ENCODE measurements at places on chromosomes 2 and 18.

- no peak for DNase-seq
Measured at GRCh38 chr2:195461010-195461409, 196.0 kb upstream of the SLC39A10 start.

GRCh38 chr2:83420993-83421392 lies 1038.1 kb downstream of the SUCLG1 start:
- no peak for DNase-seq

DNA sequence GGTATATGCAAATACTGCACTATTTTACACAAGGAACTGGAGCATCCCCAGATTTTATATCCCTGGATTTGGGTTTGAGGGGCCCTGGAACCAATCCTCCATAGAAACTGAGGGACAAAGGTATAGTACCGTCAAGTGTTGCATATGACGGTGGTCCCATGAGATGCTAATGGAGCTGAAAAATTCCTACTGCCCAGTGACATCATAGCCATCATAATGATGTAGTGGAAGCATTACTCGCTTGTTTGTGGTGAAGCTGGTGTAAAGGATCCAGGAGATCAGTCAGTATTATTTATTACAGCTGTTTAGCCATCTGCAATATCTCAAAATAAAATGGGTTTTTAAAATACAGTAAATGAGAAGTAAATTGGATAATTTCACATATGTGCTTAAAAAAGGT lies 496.6 kb upstream of the HS6ST1 start:
- no peak for DNase-seq

DNA sequence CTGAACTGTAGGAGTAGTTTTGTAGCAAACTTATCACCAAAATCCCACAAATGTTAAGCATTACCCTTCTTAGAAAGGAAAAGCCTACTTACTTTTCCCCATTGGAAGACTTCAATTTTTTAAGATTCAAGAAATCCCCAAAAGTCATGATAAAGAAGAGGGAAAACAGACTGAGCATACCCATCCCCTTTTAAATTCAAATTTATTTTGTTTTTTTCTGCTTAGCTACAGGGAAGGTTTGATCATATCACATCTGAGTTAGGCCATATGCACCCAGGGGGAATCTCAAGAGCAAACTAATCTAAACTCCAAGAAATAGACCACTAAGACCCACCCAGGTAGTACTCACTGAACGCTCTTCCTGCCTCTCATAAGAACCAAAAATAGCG lies 174.6 kb downstream of the TGIF1 start:
- no peak for DNase-seq

All from NT2/D1 (cell line).